ENCODE measurements at places on chromosomes 2 and 18.

DNA sequence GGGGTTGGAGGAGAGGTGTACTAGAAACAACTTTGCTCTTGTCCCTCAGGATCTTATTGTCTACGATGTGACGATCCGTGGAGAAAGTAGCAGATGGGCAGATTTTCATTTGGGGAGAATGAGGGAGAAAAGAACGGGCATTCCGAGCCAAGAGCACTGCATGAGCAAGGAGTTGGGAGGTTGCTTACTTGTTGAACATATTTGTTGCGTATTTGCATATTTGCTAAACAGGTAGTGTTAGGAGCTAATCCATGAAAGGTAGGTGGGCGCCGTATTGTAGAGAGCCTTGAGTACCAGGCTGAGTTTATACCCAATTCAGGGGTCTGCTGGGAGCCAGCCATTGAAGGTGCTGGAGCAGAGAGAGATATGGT is 490 bp downstream of the BCS1L start:
- DNase-seq, result no peak

DNA sequence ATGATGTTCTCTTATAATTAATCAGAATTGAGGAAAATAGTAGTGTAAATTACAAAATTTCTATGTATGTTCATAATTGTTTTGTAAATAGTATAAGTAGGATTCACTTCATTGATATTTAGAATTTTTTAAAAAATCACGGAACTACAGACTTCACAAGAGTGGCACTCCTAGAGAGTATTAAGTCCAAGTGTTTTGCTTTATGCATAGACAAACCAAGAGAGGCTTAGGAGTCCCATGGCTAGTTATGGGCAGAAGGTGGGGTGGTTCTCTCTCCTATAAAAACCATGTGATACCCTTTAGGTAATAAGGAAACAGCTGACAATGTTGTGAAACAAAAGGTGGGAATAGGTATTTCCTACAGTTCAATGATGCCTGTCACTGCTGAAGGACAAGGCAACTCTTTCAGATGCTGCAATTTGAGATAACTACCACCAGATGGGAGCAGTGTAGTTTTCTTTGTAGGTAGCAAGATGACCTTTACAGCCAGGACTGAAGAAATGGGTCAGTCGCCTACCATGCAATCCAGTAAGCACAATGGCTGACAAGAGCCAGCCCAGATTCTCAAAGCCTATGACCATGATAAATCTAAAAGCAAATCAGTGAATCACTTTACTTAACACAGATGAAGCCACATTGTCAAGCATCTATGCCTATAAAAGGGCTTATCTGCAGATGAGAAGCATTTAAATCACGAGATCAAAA is 83.9 kb downstream of the AAK1 start:
- DNase-seq, result no peak

DNA sequence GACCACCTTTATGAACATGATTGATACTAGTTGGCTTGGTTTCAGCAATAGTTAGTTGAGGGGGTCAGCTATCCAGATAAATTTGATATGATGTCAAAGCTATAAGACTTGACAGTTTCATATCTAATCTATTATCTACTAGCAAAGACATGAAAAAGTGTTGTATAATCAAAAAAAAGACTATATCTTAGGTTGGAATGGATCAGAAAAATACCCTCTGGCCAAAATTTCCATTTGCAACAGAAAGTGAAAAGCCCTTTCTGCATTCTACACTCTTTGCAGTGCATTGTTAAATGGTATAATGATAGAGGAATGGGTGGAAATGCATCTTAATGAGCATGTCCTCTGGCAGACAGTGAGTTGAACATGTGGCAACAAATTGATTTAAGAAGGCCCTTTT is 242.6 kb downstream of the THSD7B start:
- DNase-seq, result no peak

DNA sequence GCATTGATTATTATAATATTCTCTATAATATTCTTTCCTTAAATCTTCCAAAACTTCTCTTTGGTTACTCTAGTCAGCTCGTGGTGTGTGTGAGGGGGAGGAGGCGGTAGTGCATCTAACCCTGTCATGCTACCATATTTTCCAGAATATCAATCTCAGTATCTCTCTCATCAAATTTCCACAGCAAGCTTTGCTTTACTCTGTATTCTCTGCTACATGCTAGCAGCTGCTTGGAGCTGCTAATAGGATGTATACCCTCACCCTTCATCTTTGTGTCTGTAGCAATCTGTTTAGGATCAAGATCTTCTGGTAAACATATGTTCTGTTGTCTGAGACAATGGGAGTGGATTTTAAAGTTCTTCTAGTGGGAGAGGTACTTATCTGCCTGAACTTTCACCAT is 303.8 kb upstream of the KLHL14 start:
- DNase-seq, result no peak

DNA sequence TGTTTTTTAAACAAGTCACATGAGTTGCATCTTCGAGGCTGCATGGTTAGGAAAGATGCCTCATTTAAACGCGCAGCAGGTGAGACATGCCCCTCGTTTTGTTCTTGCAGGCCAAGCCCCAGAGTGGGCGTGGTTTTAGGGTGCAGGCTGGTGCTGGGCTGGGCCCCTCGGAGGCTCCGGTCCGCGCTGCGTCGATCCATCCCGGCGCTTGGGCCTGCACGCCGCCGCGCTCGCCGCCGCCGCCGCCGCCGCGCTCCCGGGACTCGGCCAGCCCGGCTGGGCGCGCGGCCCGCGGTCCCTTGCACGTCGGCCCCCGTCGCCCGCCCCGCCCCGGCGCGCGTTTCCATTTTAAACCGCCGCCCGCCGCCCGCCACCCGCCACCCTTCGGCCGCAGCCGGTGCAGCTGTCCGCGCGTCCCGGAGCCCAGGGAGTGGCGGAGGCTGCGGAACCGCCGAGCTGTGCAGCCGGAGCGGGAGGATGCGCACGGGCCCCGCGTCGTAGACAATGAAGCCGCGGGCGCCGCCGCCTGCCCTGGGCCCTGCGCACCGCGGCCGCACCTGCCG is 175.5 kb downstream of the AGAP1 start:
- DNase-seq, result no peak

DNA sequence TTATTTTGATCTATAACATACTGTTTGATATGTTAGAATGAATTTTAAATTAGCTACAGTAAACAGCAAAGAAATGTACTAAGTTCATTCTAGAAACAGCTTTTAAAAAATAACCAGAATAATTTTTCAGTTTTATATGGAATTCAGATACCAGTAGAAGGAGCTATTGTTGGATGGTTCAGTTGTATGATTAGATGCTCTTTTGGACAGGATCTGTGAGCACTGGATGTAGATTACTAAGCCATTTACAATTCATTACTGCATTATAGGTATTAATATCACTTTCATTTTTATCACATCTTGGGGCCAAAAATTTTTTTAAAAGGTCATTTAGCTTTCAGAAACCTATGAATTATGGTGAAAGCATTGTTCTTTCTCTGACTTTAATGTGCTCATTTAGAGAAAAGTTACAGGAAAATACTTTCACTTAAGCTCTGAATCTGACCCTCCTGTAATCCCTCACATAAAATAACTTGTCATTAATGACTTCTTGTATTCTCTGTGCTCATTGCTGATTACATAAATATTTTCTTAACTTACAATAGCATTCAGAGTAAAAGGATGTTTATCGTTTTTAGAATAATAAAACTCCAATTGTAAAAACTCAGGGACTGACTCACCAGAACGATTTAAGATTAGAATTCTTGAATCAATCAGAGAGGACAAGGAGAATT is 750.2 kb downstream of the SLC4A3 start:
- DNase-seq, result no peak

- no peak for DNase-seq
These were observed 2.1 kb upstream of the LANCL1 start for GRCh38 chr2:210478661-210479060.

DNA sequence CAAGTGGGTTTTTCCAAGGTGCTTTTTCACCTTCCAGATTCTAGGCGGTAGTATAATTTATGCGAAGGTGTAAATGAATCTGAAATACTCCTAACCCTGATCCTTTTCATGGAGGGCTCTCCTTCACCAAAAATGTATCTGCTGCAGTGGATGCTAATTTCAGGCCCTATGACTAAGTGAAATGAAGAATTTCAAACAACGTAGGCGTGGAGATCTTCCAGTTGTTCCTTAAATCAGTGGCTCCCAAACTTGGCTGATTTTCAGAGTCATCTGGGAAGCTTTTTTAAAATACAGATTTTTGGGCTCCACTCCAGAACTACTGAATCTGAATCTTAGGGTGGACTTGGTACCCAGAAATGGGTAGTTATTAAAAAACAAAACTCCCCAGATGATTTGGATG is 5.5 kb downstream of the GCKR start:
- DNase-seq, result no peak

DNA sequence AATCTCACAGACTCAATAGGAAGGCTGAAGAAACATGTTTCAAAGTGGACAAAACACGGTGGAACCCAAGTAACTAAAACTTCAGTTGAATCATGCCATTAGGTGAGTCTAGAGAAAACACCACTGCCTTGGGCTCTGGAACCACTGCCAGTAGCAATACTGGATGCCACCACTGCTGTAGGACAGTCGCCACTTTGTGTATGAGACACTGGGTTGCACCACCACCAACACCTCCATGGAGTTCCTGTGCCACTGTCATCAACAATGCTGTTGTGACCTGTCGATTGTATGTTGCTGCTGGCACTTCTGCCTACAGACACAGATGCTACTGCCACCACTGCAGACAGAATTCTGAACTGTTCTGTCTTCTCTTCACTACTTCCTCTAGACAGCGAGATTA is 686.7 kb downstream of the METTL4 start:
- DNase-seq, result no peak
